ENCODE measurements at places on chromosomes 6 and 20.

- no peaks in the 10 kb centered on the region for H3K36me3 ChIP-seq
- peaks cover 8% of the 10 kb centered on the region for H3K27me3 ChIP-seq
- H3K4me1 ChIP-seq: no peaks in the 10 kb centered on the region
- H3K4me3 ChIP-seq: no peak overlapping the region
Observed at GRCh38 chr20:10721137-10721896, 47.5 kb upstream of the JAG1 start.

- H3K36me3 ChIP-seq: no peaks in the 10 kb centered on the region
- no peak for DNase-seq
- peaks cover 29% of the 10 kb centered on the region for H3K27me3 ChIP-seq
Observed at GRCh38 chr6:122081921-122082320, 317.5 kb upstream of the HSF2 start.

DNA sequence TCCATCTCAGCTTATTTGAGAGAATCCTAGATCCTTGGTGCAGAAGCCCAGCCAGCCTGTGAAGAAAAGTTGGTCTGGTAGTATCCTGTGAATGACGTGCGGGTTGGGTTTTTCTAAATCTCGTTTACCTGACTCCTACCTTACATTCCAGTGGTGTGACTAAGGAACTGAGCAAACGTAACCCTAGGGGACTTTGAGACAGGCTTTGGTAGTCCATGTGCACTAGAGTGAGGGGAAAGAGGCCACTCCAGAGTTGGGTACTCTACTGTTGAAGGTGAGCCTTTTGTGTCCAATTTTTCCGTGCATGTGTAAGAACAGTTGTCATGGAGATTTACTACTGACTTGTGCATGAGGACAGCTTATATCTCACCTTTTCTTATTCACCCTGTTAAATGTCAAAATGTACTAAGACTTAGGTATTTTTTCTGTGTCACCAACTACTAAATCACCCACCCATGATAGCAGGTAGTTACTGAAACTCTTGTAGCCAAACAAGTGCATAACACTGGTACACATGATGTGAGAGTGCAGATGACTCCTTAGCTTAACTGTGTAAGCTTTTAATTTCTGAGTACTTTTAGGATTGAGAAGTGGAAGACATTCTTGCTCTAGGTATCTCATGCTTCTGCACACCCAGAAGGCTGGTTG is 26.3 kb upstream of the PLCG1 start:
- H3K36me3 ChIP-seq: peaks cover 86% of the 10 kb centered on the region
- no peak overlapping the region for H3K4me3 ChIP-seq
- H3K27me3 ChIP-seq: no peaks in the 10 kb centered on the region
- peaks cover 3% of the 10 kb centered on the region for H3K4me1 ChIP-seq

GRCh38 chr6:42744351-42744893 is 1.5 kb downstream of the TBCC start:
- no peaks in the 10 kb centered on the region for H3K27me3 ChIP-seq
- no peak for DNase-seq
- peak overlapping the region; percentile 100 for H3K4me3 ChIP-seq
- peaks cover 14% of the 10 kb centered on the region for H3K36me3 ChIP-seq
- H3K4me1 ChIP-seq: peaks cover 32% of the 10 kb centered on the region
- peak overlapping the region; percentile 100 for H3K27ac ChIP-seq

GRCh38 chr6:134619789-134620188 is 301.9 kb upstream of the SGK1 start:
- H3K36me3 ChIP-seq: no peaks in the 10 kb centered on the region
- DNase-seq: no peak
- no peak overlapping the region for H3K27ac ChIP-seq
- H3K4me3 ChIP-seq: no peak overlapping the region

DNA sequence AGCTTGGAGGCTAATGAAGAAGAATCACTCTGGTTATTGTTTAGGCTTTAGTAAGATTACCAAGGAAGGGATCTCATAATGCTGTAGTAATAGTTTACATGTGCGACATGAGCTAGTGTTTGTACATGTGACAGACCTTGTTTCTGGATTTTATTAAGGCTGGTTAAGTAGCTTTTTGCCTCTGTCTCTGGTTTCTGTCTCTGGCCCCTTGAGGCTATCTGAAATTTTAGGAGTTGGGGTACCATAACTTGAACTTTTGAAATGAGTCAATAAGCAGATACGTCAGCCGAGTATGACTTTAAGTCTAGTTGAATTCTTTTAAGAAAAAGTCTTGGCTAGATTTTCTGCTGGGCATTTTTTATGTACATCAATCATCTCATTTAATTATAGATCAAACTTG is 9.5 kb downstream of the CBFA2T2 start:
- no peak for DNase-seq
- peaks cover 9% of the 10 kb centered on the region for H3K36me3 ChIP-seq
- H3K27me3 ChIP-seq: no peaks in the 10 kb centered on the region
- H3K4me1 ChIP-seq: peaks cover 23% of the 10 kb centered on the region
- H3K4me3 ChIP-seq: no peak overlapping the region
- H3K27ac ChIP-seq: no peak overlapping the region

GRCh38 chr6:132512342-132512637 is 626 bp downstream of the STX7 start:
- H3K27me3 ChIP-seq: no peaks in the 10 kb centered on the region
- DNase-seq: no peak
- H3K36me3 ChIP-seq: no peaks in the 10 kb centered on the region
- peak overlapping the region; percentile 92 for H3K4me3 ChIP-seq

- no peak overlapping the region for H3K4me3 ChIP-seq
- H3K4me1 ChIP-seq: no peaks in the 10 kb centered on the region
- no peak for DNase-seq
- no peaks in the 10 kb centered on the region for H3K36me3 ChIP-seq
- no peaks in the 10 kb centered on the region for H3K27me3 ChIP-seq
Observed at GRCh38 chr6:95293257-95293656, 284.1 kb upstream of the MANEA start.

DNA sequence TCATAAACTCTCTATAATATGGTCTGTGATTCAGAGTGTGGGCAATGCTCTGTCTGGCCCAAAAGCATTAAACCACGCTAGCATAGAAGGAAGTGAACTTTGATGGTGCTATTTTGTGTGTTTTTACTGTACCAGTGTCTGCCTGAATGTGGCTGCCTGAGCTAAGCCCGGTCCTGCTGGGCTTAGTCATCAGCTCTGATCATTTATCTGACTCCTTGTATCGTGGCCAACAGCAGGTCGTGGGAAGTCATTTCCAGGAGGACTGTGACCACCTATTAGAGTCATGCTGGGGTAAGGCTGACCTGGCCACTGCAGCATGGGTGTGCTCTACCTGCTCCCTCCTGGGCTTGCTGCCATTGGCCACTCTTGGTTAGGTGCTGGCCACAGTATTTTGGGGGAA is 239.1 kb upstream of the CEP162 start:
- H3K4me3 ChIP-seq: no peak overlapping the region
- H3K27me3 ChIP-seq: no peaks in the 10 kb centered on the region
- H3K36me3 ChIP-seq: no peaks in the 10 kb centered on the region
- no peaks in the 10 kb centered on the region for H3K4me1 ChIP-seq

DNA sequence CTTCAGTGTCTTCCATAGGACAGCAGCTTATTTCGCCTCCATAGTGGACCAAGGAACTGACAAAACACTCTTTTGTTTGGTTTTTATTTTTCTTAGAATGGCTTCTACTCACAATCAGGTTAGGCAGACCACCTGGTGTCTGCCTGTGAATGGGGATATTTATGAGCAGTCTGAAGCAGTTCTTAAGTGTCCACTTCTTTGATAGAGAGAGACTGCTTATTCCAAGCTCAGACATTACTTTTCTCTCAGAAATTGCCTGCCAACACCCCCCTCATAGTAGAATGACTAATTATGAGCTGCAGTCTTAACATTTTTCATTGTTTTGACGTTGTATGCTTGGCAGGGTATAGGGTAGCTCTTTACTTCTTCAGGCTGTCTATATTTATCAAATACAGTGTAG is 174.7 kb downstream of the ZFAND3 start:
- H3K27ac ChIP-seq: no peak overlapping the region
- peaks cover 48% of the 10 kb centered on the region for H3K4me1 ChIP-seq
- no peak overlapping the region for H3K4me3 ChIP-seq
- H3K27me3 ChIP-seq: no peaks in the 10 kb centered on the region
- peaks cover under 1% of the 10 kb centered on the region for H3K36me3 ChIP-seq

GRCh38 chr6:38163186-38164130 is 343.9 kb downstream of the ZFAND3 start:
- H3K4me3 ChIP-seq: no peak overlapping the region
- peaks cover 7% of the 10 kb centered on the region for H3K4me1 ChIP-seq
- peak overlapping the region; percentile 73 for H3K27ac ChIP-seq
- H3K36me3 ChIP-seq: peaks cover 12% of the 10 kb centered on the region

DNA sequence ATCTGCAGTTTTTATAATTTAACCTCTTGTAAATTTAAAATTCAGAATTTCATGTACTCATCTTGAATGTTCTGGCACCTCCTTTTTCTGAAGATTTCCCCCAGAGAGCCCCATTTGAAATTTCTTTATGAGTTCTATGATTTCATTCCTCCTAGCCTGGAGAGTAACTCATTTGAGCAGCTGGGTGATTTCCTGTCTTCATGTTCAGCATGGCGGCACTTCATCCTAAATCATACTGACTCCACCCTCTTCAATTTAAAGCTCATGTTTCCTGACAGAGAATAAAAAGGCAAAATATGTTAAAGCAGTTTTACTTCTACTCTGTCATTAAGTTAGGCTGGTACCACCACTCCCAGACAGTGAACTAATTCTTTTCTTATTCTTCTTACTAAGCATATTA is 250.9 kb upstream of the POU3F2 start:
- no peak overlapping the region for H3K27ac ChIP-seq
- H3K4me1 ChIP-seq: no peaks in the 10 kb centered on the region
- no peak for DNase-seq

GRCh38 chr20:56506103-56506502 is 18.4 kb upstream of the FAM209A start:
- no peak overlapping the region for H3K27ac ChIP-seq
- no peak overlapping the region for H3K4me3 ChIP-seq
- H3K4me1 ChIP-seq: peaks cover 14% of the 10 kb centered on the region
- no peaks in the 10 kb centered on the region for H3K27me3 ChIP-seq

DNA sequence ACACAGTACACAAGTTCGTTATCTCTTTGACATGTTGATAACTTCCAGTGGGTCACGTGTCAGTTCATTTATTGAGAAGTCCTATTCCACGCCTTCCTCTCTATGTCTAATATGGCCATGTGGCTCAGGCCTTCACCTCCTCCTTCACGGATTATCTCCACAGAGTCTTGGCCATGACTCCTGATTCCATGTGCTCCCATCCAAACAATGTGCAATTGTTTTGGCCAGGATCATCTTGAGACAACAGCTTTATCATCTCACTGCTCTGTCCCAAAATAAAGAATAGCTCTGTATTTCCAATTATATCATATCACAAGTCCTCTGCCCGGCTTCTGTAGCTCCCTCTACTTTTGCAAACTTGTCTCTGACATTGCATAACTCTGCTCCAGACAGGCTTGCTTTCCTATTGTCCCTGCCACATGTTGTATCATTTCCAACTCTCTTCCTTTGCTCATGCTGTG is 11.1 kb upstream of the TXNDC5 start:
- H3K27ac ChIP-seq: no peak overlapping the region
- no peaks in the 10 kb centered on the region for H3K4me1 ChIP-seq
- no peak for DNase-seq
- no peaks in the 10 kb centered on the region for H3K36me3 ChIP-seq

- no peak for DNase-seq
Observed at GRCh38 chr6:121086876-121087275, 247.4 kb downstream of the TBC1D32 start.

GRCh38 chr6:160986851-160987250 is 4.7 kb upstream of the MAP3K4 start:
- H3K27me3 ChIP-seq: peaks cover 17% of the 10 kb centered on the region
- no peak overlapping the region for H3K4me3 ChIP-seq
- peaks cover 12% of the 10 kb centered on the region for H3K36me3 ChIP-seq
- no peak overlapping the region for H3K27ac ChIP-seq
- peaks cover 6% of the 10 kb centered on the region for H3K4me1 ChIP-seq

- H3K4me3 ChIP-seq: no peak overlapping the region
- no peak overlapping the region for H3K27ac ChIP-seq
- no peak for DNase-seq
- no peaks in the 10 kb centered on the region for H3K4me1 ChIP-seq
- no peaks in the 10 kb centered on the region for H3K36me3 ChIP-seq
Observed at GRCh38 chr6:13468839-13469238, 18.6 kb downstream of the GFOD1 start.

GRCh38 chr6:88702956-88703556 is 260.4 kb downstream of the RNGTT start:
- DNase-seq: no peak
- H3K27me3 ChIP-seq: no peaks in the 10 kb centered on the region
- peaks cover 7% of the 10 kb centered on the region for H3K4me1 ChIP-seq
- no peak overlapping the region for H3K4me3 ChIP-seq
- peaks cover 7% of the 10 kb centered on the region for H3K36me3 ChIP-seq

Data from naive thymus-derived CD8-positive, alpha-beta T cell (primary cell).